ENCODE measurements at places on chromosomes 16 and 17.

- no peak for DNase-seq
Measured at GRCh38 chr17:81869221-81870130, 1.7 kb downstream of the ARHGDIA start.

DNA sequence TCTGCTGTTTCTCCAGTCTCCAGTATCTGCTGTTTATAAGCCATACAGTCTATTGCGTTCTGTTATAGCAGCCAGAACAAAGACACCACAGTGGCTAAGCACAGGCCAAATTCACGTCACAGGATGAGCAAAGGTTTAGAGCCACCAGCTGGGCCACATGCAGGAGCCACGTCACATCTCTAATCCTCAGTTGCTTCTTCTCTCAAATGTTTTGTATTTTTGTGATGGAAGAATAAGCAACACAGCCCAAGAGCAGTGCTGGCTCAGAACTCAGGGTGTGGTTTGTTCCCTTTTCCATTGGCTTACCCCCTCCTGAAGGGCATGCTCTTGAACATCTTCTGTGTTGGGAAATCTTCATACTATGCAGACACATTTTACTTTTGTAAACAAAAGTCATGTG, 309.4 kb upstream of the CDH5 start:
- no peak for DNase-seq

DNA sequence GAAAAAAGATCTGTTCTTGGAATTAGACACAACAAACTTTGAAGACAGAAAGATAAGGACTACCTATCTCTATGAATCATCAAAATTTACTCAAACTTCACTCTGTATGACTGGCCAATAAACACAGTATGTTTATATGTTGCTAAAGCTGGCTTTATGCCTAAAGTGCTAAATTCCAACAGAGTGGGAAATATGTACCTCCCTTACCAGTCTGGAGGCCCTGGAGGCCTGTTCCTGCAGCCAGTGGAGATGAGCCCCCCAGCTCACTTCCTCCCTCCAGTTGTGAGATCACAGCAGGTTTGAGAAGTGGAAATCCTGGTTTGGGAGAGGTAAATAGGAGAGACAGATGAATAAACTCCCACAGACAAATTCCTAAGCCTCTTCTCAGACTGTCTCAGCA, 9.0 kb downstream of the ZNF23 start:
- no peak for DNase-seq

DNA sequence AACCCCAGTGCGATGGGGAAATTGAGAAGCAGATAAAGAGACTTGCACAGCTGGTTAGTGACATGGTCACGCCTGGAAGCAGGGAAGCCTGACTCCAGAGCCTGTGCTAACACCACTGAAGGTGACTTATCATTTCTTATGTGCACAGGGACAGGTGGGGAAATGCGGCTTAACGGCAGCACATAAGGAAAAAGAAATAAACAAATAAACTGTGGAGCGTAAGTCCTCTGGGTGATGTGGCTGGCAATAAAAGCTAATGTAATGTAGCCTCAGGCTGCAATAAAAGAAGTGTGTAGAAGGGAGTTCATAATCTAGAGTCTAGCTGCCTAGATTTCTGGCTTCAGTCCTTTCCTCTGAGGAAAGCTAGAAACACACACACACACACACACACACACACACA, 10.6 kb downstream of the CDH11 start:
- no peak for DNase-seq

GRCh38 chr16:69293401-69293800, 17.7 kb upstream of the VPS4A start:
- DNase-seq: no peak

- DNase-seq: no peak
Measured at GRCh38 chr17:50311112-50311460, 34.8 kb upstream of the XYLT2 start.

DNA sequence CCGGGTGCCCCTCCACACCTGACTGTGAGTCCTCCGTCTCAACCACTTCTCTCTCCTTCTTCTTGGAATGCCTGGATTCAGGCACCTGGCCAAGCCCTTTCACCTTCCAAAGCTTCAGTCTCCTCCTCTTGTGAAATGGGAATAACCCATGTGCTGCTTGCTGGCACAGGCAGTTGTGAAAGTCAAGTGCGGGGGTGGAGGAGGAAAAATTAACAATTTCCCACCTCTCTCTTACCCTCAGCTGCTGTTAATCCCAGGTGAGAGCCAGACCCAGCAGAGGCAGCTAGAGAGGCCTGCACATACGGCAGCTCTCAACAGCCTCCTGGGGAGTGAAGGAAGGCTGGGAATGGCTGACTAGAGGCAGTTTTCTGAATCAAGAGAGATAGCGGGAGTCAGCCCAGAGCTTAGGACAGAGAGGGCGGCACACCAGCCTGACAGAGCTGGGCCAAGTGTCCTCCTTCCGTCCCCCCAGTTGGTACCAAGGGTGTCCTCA, 77.9 kb upstream of the LGALS9 start:
- DNase-seq: no peak

GRCh38 chr16:69049146-69049545, 56.3 kb upstream of the HAS3 start:
- DNase-seq: peak; percentile 74

DNA sequence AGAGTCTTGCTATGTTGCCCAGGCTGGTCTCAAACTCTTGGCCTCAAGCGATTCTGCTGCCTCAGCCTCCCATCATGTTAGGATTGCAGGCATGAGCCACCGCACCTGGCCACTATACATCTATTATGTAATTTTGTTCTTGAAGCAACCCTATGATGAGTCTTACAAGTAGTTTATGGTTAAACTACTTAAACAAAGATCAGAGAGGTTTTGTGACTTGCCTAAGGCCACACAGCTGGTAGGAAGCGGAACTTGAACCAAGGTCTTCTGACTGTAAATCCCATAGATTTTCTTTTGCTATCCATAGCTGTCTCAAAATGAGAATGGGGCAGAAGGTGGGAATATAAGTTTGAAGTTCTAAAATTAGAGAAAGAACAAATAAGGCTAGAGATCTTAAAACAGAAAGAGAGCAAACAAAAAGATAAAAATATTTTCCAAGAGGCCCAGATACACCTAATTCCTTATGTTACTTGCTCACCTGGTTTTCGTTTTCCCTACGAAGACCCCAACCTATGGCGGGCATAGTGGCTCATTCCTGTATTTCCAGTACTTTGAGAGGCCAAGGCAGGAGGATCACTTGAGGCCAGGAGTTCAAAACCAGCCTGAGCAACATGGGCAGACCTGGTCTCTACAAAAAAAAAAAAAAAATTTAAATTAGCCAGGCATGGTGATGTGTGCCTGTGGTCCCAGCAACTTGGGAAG, 32.4 kb downstream of the VWA3A start:
- DNase-seq: no peak

DNA sequence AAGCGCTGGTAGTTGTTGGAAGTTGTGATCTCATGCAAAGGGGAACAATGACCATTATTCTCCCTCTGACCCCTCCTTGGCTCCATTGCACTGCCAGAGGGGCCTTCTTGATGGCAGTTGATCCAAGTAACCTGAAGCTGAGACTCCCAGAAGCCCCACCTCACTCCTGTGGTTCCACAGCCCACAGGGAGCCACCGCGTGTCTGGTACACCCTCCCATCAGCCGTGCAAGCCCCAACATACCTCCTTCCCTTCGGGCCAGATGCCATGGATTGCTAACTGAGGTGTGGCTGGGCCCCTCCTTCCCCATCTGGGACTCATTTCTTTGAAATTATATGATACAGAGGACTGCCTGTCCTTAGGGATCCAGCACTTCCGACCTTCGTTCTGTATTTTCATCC, 17.8 kb downstream of the SAP30BP start:
- no peak for DNase-seq

DNA sequence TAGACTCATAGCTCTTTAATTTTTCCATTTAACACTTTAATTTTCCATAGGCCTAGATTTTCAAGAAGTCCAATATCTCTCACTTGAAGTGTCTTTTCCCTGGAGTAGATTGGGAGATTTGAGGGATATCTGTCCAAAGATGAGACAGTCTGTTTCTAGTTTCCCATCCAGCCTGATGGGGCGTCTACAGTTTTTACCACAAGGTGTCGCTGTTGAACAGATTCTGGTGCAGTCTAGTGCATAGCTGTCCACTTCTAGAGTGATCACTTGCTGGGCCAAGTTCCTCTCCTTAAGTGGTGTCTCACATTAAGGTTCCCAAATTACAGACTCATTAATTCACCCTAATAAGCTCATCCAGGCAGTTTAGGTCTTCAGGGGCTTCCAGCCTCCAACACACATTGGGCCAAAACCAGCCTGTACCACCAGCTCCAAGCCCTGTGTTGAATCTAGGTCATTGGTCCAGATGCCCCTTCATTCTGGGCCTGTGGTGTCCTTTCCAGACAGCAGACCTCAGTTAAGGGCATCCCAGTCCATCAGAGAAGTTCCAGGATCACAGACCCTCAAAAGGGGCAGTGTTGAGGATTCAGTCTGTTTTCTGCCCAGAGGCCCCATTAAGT, 9.4 kb downstream of the SNX20 start:
- DNase-seq: no peak

DNA sequence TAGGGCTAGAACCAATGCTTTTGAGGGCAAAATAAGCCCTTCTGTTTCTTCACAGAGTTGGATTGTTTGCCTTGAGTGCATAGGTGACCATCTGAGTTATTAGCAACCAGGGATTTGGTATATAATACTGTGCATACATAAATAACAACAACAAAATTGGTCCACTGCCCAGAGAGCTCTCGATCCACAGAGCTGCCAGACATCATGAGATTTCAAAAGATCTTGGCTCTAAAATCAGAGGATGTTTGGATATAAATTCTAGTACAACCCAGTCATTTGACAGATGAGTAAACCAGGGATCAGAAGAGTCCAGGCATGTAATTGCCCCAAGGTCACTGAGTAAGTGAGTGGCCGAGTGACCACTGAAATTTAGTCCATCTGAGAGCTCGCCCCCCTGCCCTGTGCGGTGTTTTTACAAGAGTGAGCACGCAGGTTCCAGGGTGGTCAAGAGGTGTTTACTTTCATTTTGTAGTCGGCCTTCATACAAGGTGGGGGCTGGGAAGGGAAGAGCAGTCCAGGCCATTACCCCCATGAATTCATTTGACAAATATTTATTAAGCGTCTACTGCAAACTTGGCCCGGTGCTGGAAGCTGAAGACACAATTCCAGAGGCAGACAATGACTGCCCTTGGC, 1.8 kb upstream of the MT2A start:
- DNase-seq: peak; percentile 56

Measured in hepatic stellate cell (primary cell).